CD4-positive, alpha-beta T cell (primary cell): ENCODE measurements at places on chromosomes 4 and X.
A peak's percentile ranks its signal among the peaks of the same experiment; 100 is the strongest.

- DNase-seq, result no peak
These were observed 281.0 kb downstream of the RAB28 start for GRCh38 chr4:13203101-13203500.

- DNase-seq, result no peak
These were observed 18.3 kb downstream of the CD99L2 start for GRCh38 chrX:150879855-150880807.

- no peak for DNase-seq
These were observed 737.2 kb upstream of the SLIT2 start for GRCh38 chr4:19514276-19515070.

GRCh38 chr4:113958766-113959538 lies 20.5 kb downstream of the ARSJ start:
- no peak for DNase-seq

DNA sequence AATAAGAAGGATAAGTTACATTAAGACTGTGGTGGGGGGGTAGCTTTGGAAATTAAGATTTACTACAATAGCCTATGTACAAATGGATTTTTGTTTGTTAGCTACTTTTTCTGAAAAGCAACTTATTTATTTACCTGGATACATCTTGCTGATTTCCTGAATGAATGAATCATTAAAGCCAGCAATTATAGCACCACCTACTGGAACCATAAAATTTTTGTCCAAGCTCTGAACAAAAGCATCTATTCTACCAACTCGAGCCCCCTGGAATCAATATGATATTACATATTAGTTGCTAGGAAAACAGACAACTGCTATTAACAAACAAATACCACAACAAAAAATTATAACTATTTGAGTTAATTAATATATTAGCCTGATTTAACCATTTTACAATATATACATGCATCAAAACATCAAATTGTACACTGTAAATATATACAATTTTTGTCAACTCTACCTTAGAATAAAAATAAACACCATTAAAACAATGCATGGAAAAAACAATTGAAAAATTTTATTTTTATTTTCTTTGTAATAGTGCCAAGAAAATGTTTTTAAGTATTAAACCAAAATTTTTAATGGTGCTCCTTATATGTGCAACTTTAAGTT lies 15.3 kb downstream of the SEPSECS start:
- DNase-seq, result no peak

DNA sequence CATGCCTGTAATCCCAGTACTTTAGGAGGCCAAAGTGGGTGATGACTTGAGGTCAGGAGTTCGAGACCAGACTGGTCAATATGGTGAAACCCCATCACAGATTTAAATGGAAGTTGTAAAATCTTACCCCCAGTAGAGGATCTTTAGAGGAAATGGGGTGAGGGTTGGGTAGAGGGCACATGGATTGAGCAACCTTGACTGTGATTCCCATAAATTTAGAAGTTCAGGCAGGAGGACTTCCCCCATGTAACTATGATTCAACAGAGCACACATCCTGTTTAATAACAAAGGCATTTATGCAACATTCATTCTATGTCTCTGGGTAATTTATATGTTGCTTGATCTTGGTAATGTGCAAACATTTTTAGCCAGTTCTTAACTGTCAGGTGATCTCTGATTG lies 143.1 kb downstream of the RBM47 start:
- peak; percentile 45 for DNase-seq
